ENCODE measurements at places on chromosomes 6 and 20.
A peak's percentile ranks its signal among the peaks of the same experiment; 100 is the strongest.

DNA sequence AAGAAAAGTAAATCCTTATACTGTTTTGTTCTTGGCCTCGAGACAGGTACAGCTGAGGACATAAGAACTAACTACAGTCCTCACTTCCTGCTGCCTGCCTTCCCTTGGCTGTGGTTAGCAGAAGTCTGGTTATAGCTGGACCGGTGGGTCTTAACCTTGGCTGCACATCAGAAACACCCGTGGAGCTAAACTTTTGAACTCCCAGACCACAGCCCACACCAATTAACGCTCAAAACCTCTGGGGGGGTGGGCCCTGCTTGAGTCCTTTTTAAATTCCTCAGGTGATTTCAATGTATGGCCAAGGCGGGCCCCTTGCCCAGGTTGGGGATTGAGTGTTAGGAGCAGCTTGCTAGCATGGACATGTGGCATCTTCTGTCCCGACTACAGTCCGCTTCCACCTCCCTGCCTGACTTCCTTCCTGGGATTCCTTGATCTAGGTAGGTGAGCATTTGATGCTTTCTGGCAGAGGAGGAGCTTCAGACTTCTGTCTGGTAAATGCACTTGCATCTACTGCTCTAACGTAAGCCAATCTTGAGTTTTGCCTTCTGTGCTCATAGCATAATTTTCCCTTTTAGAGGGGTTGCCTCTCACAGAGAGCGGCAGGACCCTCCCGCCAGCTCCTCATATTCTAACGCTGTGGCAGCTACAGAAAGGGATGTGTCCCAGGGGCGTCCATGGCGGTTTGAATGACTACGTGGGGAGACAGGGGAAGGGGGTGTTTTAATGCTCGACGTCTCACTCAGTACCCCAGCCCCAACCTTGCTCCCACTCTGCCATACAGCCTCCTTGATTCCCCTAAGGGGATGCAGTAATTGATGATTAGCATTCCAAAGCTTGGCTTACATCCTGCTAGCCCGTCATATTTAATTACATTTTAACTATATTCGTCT, 390.1 kb downstream of the ZFAND3 start:
- no peak for DNase-seq

DNA sequence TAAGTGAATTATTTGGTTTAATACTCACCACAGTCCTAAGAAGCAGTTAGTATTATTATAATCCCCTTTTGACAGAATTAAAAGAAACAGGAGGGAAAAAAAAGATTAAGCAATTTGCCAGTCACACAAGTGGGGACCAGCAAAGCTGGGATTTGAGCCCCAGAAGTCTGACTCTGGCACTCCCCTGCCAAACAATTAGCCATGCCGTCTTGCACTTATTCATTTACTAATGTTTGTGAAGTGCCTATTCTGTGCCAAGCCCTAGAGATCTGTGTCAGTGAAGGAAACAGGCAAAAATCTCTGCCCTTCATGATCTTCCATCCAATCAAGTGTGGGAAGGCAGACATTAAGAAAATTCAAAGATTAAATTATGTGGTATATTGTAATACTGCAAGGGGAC, 126.0 kb upstream of the TOP1 start:
- no peak for DNase-seq

DNA sequence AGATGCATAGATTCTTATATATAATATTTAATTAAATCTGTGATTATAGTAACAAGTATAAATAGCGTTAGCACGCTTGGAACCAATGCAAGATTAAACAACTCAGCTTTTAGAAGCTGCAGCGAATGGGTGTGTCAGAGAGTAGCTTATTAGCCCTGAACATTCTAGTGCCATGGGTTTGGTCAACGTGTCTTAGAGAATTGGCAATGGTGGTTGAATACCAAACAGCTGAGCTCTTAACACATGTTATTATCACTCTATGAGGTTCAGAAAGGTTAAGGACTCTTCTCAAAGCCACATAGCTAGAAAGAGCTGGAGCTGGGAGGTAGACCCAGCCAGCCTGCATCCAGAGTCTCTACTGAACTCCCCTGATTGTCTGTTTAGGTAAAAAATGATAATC, 284.2 kb upstream of the CHD6 start:
- DNase-seq: no peak

DNA sequence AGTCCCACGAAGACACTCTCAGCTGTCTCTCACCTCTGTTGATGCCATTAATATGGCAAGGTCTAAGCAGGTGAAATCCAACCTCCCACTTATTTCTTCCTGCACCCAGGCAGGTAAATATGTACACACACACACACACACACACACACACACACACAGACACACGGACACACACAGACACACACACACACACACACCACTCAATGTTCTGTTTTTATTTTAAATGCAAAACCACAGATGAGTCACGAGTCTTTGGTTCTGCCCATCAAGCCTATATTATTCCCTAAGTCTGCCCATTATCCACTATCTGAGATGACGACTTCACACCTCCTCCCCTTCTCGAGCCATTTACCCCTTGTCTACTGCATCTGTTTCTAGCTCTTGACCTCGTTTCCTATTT, 344.7 kb downstream of the CDH26 start:
- DNase-seq: no peak

DNA sequence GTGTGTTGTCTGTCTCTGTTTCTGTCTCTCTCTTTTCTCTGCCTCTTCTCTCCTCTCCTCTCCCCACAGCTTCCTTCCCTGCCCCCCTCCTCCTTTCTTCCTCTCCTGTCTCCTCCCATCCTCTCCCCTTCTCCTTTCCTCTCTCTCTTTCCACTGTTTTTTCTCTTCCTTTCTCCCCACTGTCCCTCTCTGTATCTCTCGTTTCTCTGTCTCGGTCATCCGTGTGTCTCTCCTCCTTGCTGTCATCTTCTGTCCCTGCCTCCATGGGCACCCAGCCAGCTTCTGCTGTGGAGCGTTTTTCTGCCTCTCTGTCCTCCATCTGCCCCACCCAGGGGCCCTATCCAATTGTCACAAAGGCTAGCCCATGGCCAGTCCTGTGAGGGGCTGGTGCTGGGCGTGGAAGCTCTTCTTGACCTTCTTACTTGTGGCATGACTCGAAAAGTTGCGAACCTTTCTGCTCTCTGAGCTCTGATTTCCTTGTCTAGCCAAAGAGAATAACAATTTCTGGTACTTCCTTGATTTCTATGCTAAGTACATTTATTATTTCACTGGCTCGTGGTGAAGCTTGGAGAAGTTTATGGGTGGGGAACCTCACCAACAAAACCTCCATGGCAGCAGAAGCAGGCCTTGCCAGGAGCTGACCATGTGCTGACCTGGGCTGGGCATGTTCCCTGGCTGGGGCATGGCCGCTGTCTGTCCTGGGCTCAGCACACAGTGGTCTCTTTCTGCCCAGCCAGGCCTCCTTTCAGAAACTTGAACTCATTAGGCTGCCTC, 69.3 kb downstream of the CEBPB start:
- no peak for DNase-seq

GRCh38 chr6:96002576-96002910, 13.2 kb upstream of the FUT9 start:
- no peak for DNase-seq

GRCh38 chr20:32359633-32360332, 1.7 kb downstream of the ASXL1 start:
- no peak for DNase-seq

DNA sequence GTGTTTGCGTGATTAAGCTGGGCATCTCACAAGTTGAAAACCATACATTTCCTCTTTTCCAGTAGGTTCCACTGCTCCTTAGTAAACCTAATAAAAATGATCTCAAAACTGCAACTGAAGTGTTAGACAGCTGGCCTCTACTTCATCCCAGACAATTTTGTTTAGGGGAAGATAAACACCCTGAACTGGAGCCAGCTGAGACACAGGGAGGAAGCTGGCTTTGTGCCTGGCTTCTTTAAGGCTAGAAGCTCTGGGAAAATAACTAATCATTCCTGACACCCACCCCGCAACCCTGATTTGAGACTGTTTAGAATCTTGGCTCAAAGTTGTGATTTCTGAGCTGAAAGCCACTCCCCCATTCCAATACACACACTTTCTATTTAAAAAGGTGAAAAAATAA, 11.6 kb downstream of the PTPRT start:
- no peak for DNase-seq

DNA sequence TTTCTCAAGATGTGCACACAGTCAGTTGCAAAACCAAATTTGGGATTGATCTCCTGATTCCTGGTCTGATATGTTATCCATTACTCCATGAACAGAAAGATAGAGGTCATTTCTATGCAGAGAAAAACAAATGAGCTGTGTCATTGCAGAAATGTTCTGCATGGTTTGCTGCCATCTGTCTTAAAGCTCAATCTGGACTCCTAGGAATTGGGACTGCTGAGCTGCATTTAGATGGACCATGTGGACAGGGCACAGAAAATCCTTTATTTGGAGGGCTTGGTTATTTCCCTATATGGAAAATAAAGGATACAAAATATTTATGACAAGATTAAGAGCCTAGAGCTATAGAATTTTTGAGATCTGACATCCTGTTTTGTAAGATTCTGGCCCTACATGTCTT, 91.3 kb downstream of the ADGRB3 start:
- DNase-seq: no peak

- no peak for DNase-seq
These were observed 12.8 kb downstream of the AK9 start for GRCh38 chr6:109678240-109678639.

DNA sequence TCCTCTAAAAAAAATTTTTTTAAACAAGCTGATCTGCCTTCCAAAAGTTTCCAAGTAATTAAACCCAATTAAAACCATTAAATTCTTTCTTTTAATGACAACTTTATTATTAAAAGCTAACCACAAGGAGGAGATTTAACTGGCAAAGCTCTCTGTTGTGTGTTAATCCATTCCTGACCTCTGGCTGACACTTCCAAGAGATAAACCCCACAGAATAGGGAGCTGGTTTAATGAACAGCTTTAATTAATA, 230.8 kb downstream of the EYA2 start:
- no peak for DNase-seq

DNA sequence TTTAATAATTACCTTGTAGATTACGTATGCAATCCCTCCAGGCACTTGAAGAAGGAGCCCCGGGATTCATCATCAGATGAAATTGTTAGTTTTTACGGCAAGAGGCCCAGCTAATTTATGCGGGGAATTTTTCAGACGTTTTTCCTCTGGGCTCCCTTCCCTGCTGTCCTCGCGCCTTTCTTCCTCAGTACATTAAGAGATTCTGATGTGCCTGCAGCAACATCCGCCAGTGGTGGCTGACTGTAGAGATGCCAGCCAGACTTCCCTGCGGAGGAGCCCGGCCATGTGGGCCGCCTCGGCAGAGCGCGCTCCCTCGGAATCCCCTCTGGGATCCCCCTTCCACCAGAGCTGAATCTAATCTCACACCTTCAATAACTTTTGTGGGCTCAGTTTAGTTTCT, 46.4 kb upstream of the POU3F2 start:
- DNase-seq: no peak

DNA sequence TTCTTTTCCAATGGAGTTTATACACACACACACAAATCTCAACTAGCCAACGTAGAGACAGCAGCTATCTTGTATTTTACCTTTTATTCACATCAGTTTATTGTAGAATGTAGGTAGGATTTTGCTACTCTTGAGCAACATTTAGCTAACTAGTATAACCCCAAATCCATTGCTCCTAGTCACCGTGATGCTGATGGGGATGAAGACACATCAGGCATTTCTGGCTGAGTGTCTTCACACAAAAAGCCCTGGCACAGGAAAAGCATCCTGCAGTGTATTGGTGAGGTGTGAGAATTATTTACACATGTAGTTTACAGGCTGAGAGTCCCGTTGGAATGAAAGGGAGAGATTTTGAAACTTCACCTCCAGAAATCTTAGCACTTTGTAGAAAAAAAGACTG, 65.9 kb upstream of the FBXL4 start:
- no peak for DNase-seq

GRCh38 chr6:112562301-112563231, 215.4 kb downstream of the RFPL4B start:
- DNase-seq: no peak

- DNase-seq: no peak
These were observed 207.7 kb upstream of the JARID2 start for GRCh38 chr6:15038013-15038791.

DNA sequence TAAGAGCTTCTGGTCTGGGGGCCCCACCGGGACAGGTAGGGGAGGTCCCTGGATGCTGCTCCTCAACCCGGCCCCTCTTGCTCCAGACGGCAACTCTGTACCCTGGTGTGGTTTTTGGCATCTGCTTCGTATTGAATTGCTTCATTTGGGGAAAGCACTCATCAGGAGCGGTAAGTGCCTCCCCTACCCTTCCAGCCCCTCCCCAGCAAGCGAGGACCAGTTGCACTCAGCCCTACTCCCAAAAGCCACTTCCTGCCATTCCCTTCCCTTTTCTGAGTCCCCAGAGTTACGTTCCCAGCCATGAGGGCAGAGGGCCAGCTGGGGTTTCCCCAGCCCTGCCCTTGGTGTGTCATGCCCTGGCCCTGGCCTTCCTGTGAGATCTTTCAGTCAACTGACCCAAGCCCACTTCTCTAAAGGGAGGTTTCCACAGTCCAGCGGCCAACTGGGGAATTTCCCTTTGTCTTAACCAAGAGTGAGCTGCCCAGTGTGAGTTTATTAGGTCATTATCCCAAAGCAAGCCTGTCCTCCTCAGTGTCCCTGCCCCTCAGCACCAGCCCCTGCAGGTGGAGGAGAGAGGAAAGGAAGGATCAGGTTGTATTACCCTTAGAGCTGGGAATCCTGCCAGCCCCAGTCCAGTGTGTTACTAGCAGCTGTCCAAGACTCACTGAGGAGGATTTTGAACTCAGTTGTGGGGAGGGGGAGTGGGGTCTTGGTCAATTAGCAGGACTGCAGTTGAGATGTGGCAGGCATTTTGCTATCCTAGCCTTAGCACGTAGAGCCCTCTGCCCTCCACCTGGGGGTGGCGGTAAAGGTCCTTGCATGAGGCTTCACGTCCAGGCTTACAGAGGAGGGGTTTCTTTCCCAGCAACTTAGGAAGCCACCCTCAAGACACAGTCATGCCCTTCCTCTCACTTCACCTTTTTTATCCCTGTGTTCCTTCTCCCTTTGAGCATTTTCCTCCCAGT, 45.8 kb downstream of the TM9SF4 start:
- peak; percentile 63 for DNase-seq

GRCh38 chr6:44269178-44269920, 901 bp upstream of the TMEM151B start:
- DNase-seq: no peak

- DNase-seq: no peak
These were observed 8.9 kb downstream of the ARHGAP40 start for GRCh38 chr20:38610521-38610920.

GRCh38 chr6:152151920-152152319, 344.4 kb downstream of the ESR1 start:
- DNase-seq: no peak

DNA sequence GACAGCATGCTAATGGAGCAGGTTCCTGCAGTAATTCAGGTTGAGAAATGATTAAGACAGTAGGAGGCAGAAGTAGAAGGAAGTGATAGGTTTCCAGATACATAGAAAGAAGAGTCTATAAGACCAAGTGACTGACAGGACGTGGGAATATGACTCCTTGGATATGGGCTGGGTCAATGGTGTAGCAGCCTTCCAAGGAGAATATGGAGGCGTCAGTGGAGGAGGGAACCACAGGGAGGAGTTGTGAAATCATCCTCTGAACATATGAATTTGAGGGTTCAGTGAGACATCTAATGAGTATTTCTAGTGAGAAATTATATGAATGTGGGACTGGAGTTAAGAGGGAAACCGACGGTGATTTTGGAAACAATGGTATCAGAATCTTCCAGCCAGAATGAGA, 43.3 kb downstream of the NUDT3 start:
- no peak for DNase-seq

Data from activated CD8-positive, alpha-beta memory T cell treated with anti-CD3 and anti-CD28 coated beads for 24 hours (primary cell).